ENCODE measurements at places on chromosomes 12 and 14. TPM values are rescaled to one million over a fixed set of nuclear protein-coding genes. Genes with fewer than 3 reads are reported as not detected.

Gene CCDC196
- total RNA-seq = not detected

Gene RNASE7
- total RNA-seq = not detected

Gene KRT2
- not detected for total RNA-seq

Gene ACVR1B
- 16.6 TPM for total RNA-seq

Gene HCAR1
- total RNA-seq = 0.06 TPM

Gene NGB
- not detected for total RNA-seq

Gene GPX2
- total RNA-seq = 197 TPM

Gene ASCL1
- not detected for total RNA-seq

Gene HNF1A
- total RNA-seq = 5.9 TPM

Gene DIO3
- 0.06 TPM for total RNA-seq

Gene PPP4R4
- total RNA-seq = 0.39 TPM

Gene ZNF891
- total RNA-seq = 0.55 TPM

Gene CCDC184
- total RNA-seq = 3.2 TPM

Gene CLEC4D
- not detected for total RNA-seq

Gene RPGRIP1
- total RNA-seq = 0.54 TPM

Gene FAIM2
- total RNA-seq = 0.04 TPM

Gene SIRT4
- total RNA-seq = 1.6 TPM

Gene TEX52
- not detected for total RNA-seq

Gene TDRD9
- total RNA-seq = not detected

Gene RND1
- total RNA-seq = 19.3 TPM

Gene CD4
- not detected for total RNA-seq

Gene RNASE3
- total RNA-seq = not detected

Gene EXOC3L4
- total RNA-seq = 1.5 TPM

Gene PARPBP
- total RNA-seq = 20.5 TPM

Gene CYP46A1
- 0.12 TPM for total RNA-seq
